Aorta (tissue), 5 donors: ENCODE measurements at places on chromosomes 5 and 9. TPM values are rescaled to one million over a fixed set of nuclear protein-coding genes. Genes with fewer than 3 reads are reported as not detected.
A peak's percentile ranks its signal among the peaks of the same experiment; 100 is the strongest.

STPG3 gene
- total RNA-seq = not detected

- no peak overlapping the region for H3K4me3 ChIP-seq
- peaks cover 3% of the 10 kb centered on the region for H3K4me1 ChIP-seq
- H3K27me3 ChIP-seq = no peaks in the 10 kb centered on the region
- no peak overlapping the region for H3K27ac ChIP-seq
Measured at GRCh38 chr5:156419661-156420060, 92.7 kb downstream of the SGCD start.

PCDHGA9 gene
- 8.2 TPM for total RNA-seq

- DNase-seq = peak; percentile 42
- H3K27ac ChIP-seq = no peak overlapping the region
- H3K36me3 ChIP-seq = no peaks in the 10 kb centered on the region
Measured at GRCh38 chr5:189976-190365, 1.3 kb upstream of the LRRC14B start.

- H3K27me3 ChIP-seq = no peaks in the 10 kb centered on the region
- H3K4me3 ChIP-seq = no peak overlapping the region
- H3K27ac ChIP-seq = no peak overlapping the region
Measured at GRCh38 chr9:94581728-94582127, 11.9 kb downstream of the FBP2 start.

ALG2 gene
- 22.2 TPM for total RNA-seq

DNA sequence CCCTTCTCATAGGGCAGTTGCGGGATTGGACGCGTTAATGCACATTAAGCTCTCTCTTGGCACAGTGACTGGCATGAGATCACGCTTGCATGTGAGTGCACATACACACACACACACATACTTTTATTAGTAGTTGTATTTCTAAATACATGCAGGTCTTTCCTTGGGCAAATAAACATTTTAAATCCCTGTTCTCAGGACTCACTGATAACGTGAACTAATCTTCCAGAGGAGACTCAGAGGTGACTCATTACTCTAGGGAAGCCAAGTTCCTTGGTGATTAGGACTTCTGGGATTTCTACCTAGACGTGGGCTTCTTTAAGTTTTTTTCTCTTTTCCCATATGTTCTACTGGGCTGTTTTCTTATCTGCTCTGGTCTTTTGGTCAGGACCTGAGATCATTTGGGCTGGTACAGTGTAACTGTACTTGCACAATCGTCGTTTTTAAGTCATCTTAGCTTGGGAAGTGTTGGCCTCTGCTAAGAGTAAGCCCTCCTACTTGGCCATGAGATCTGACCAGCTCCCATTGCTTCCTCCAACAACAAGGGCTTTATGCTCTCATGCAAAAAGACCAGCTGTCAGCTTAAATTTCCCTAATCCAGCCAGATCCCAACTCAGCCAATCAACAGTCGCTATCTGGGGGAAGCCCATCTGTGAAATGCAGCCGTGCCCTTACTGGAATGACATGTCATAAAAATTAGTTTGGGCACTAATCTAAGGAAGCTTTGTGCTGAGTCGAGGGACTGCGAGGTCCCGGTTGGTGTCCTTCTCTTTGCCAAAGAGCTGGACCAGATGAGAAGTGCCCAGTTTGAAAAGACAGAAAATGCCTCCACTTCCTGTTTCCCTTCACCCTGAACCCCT lies 176.4 kb upstream of the ANKRD55 start:
- H3K27ac ChIP-seq = no peak overlapping the region
- no peak overlapping the region for H3K4me3 ChIP-seq
- DNase-seq = peak; percentile 59
- no peaks in the 10 kb centered on the region for H3K27me3 ChIP-seq
- no peaks in the 10 kb centered on the region for H3K36me3 ChIP-seq
- H3K4me1 ChIP-seq = peaks cover 2% of the 10 kb centered on the region

MYORG gene
- total RNA-seq = 9.6 TPM

- no peaks in the 10 kb centered on the region for H3K27me3 ChIP-seq
- no peak overlapping the region for H3K27ac ChIP-seq
- DNase-seq = no peak
- H3K4me3 ChIP-seq = no peak overlapping the region
- no peaks in the 10 kb centered on the region for H3K36me3 ChIP-seq
- peaks cover 3% of the 10 kb centered on the region for H3K4me1 ChIP-seq
Measured at GRCh38 chr5:157820593-157821252, 38.2 kb downstream of the CLINT1 start.

CARTPT gene
- total RNA-seq = not detected

ENTREP1 gene
- total RNA-seq = 5.7 TPM

GRCh38 chr9:133509179-133510083 lies 15.3 kb downstream of the MYMK start:
- H3K27me3 ChIP-seq = no peaks in the 10 kb centered on the region
- H3K4me3 ChIP-seq = no peak overlapping the region
- no peak overlapping the region for H3K27ac ChIP-seq
- no peak for DNase-seq

PAEP gene
- total RNA-seq = not detected

- H3K27ac ChIP-seq = no peak overlapping the region
- no peaks in the 10 kb centered on the region for H3K36me3 ChIP-seq
- H3K4me1 ChIP-seq = no peaks in the 10 kb centered on the region
- no peaks in the 10 kb centered on the region for H3K27me3 ChIP-seq
- H3K4me3 ChIP-seq = no peak overlapping the region
- peak; percentile 55 for DNase-seq
Measured at GRCh38 chr9:38003230-38003629, 65.8 kb downstream of the SHB start.

- H3K4me3 ChIP-seq = no peak overlapping the region
- peak; percentile 44 for DNase-seq
- H3K4me1 ChIP-seq = no peaks in the 10 kb centered on the region
- H3K27me3 ChIP-seq = no peaks in the 10 kb centered on the region
Measured at GRCh38 chr5:403995-404394, 39.0 kb upstream of the EXOC3 start.

DNA sequence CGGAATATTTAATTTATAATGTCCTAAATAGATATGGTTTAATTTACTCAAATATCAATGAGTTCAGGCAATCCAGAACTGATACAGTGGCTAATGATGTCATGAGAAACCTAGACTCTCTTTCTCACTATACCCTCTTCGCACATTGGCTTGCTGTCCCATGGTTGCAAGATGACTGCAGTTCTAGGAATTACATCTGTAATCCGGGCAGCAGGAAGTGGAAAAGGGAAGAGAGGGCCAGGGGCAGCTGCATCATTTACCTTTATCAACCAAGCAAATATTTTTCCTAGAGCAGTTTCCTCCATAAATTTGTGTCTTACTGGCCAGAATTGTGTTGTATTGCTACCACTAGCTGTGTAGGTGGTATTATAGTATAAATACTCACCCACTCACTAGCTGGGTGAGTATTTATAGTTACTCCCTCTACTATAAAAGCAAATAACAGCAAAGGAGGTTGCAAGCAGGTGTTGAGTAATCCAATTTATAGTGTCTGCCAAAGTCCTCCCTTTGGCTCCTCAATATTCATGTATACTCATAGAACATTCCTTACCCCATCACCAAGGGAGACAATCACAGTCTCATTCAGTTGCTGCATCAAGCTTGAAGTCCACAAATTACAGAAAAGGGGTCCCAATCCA lies 168.8 kb downstream of the DROSHA start:
- H3K27me3 ChIP-seq = no peaks in the 10 kb centered on the region
- H3K27ac ChIP-seq = no peak overlapping the region
- H3K36me3 ChIP-seq = no peaks in the 10 kb centered on the region
- H3K4me3 ChIP-seq = no peak overlapping the region
- H3K4me1 ChIP-seq = no peaks in the 10 kb centered on the region
- DNase-seq = no peak

DNA sequence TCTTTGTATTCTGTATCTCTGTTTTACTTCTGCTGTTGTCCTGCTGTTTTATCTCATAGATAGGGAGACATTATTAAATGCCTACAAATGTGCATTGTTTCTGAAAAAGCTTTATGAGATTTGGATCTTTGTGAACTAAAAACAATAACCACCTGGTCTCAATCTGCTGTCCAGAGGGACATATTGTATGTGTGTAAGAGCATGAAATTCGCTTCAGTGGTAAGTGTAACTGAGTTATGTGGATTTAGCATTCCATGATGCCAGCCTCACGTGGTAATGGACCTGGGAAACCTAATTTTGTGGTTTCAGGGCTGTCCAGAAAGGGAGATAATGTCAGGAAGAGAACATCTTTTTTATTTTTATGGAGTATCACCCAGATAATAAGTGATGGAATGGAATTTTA lies 119.3 kb downstream of the GDNF start:
- no peak for DNase-seq
- no peak overlapping the region for H3K4me3 ChIP-seq
- peaks cover 4% of the 10 kb centered on the region for H3K36me3 ChIP-seq
- no peak overlapping the region for H3K27ac ChIP-seq
- H3K27me3 ChIP-seq = no peaks in the 10 kb centered on the region
- no peaks in the 10 kb centered on the region for H3K4me1 ChIP-seq
